ENCODE measurements at places on chromosomes 5 and 9.

DNA sequence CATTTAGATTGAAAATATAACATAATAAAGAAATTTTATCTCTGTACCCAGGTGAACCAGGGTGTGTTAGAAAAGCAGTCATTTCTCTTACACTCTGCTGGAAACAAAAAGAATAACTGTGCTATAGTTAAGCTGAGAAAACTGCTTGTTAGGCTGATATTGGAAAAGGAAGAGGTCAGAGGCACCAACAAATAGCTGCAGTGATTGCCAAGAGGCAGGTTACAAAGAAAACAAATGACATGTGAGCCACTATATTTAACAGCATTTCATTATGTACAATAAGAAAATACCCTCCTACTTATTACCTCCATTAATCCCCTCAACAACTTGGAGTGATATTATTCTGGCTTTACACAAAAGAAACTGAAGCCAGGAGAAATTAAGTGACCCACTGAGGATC, 607.9 kb upstream of the TLE4 start:
- no peak for DNase-seq

DNA sequence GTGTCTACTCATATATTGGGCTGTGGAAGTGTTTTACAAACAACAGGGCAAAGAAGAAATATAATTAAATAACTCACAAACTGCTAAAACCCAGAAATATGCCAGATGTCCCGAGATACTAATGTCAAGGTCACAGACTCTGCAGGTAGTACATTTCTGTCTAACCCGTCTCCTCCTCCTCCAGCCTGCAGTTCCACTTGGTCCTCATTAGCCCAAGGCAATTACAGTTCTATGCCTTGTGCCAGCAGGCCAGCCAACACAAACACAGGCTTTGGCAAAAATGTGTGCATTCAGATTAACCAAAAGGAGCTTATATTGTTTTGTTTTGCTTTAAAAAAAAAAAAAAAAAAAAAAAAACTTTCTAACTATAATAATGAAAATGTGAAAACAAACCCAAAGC, 148.8 kb downstream of the MYO10 start:
- no peak for DNase-seq

- no peak for DNase-seq
These were observed 222.8 kb downstream of the GAS1 start for GRCh38 chr9:86724529-86724928.

DNA sequence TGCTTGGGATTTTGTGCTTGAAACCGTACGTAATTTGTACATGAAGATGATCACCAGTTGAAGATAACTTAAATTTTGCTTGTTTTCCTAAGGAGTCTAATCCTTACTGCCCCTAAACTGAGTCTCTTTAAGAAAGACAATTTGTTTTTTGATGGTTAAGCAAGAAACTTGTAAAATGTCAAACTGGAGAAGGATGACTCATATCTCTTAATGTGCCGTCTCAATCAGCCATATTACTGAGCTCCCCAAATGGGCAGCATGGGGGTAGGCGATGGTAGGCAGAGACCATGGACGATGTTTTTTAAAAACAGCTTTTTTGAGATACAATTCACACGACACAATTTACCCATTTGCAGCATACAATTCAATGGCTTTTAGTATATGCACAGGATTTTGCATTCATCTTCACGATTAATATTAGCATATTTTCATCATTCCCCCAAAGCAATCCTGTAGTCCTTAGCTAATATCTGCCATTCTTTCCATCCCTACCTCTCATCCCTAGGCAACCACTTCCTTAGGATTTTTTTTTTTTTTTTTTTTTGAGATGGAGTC, 14.3 kb downstream of the ARHGAP26 start:
- DNase-seq, result no peak

- DNase-seq, result no peak
These were observed 67.8 kb upstream of the IL33 start for GRCh38 chr9:6147846-6148245.

- DNase-seq, result peak; percentile 71
These were observed 1.4 kb upstream of the ADAMTSL2 start for GRCh38 chr9:133532937-133533668.

DNA sequence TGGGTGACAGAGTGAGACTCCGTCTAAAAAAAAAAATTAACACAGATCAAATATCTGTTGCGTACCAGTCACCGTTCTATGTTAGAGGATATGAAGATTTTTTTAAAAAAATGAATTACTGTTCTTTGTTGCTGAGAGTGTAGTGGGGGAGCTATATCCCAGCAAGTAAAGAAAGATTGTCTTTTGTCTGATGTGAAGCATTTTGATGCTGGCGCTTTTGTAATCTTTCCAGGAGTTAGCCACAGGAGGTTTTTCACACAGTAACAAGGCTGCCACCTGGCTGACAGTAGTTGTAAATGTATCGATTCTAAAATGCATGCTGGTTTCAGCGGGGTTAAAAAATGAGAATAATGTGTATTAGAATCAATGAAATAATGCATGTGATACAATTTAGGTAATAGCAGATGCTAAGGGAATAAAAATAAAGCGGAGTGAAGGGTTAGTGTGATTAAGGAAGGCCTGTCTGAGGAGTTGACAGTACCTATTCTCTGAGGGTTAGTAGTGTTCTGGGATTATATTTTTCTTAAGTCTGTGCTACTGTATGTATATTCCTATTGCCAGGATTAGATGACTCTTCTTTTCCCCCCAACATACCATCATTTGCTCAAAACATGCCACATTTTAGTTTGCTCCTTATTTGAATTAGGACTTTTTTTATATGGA, 3.4 kb downstream of the LMNB1 start:
- peak; percentile 61 for DNase-seq

DNA sequence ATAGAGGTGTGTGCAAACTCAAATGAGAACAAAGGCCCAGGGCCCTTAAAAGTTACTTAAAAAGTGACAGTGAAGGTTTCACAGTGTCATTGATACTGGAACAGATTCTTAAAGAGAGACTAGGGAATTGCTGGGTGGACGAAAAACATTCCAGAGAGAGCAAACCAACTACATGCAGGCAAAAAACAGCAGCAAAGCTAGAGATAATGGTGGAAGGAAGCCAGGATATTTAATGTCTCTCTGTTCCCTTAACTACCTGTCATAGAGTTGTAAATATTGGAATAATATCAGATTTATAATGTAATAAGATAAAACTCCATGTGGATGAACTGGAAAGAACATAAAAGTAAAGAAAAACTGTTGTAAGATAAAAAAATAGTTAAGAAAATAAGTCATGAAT, 508.6 kb downstream of the TAF11L14 start:
- DNase-seq, result no peak

- no peak for DNase-seq
These were observed 2031.7 kb downstream of the EFNA5 start for GRCh38 chr5:105639068-105639467.

DNA sequence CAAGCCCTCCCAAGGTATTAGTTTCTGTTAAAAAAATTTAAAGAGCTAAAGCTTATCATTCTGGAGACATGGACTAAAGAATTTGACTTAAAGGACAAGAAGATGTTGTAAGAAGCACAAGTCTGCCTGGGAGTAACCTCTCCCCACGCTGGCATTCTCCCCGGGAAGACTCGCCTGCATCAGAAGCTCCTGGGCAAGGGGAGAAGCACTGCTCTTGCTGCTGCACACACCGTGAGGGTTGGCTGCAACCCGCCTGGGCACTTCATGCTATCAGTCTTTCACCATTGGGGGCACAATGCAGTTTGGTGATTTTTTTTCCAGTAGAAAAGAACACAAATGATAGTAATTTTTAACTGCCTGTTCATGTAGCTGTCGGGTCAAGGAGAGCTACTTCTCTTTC, 192.5 kb upstream of the PANK3 start:
- no peak for DNase-seq

- no peak for DNase-seq
These were observed 65.5 kb upstream of the SAP30L start for GRCh38 chr5:154380263-154380662.
